ENCODE measurements at places on chromosomes 1 and 21.

- DNase-seq = no peak
Measured at GRCh38 chr1:180631194-180631765, 542 bp upstream of the XPR1 start.

- DNase-seq = no peak
Measured at GRCh38 chr1:213968146-213968825, 19.5 kb upstream of the PROX1 start.

- DNase-seq = peak; percentile 16
Measured at GRCh38 chr1:201215531-201216357, 25.1 kb downstream of the IGFN1 start.

GRCh38 chr1:10401281-10401680, 2.4 kb downstream of the PGD start:
- DNase-seq = no peak

GRCh38 chr21:46402421-46402820, 56.3 kb upstream of the DIP2A start:
- DNase-seq = peak; percentile 5

DNA sequence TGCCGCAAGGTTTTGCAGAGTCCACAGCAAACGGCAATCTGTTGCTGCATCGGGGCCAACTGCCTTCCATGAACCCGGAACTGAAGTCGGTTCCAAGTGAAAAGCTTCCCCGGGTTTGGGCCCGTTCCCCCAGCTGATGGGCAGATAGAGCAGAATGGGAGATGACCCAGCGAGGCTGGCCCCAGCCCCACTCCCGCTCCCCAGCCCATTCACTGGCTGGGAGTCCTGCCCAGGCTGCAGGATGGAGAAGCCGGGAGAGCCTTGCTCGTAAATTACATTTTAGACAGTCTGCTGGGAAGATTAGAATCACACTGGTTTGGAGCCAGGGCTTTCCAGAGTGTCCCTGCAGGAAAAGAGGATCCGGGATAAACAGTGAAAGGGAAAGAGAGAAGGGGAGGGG, 31.6 kb upstream of the PAX7 start:
- DNase-seq = no peak

DNA sequence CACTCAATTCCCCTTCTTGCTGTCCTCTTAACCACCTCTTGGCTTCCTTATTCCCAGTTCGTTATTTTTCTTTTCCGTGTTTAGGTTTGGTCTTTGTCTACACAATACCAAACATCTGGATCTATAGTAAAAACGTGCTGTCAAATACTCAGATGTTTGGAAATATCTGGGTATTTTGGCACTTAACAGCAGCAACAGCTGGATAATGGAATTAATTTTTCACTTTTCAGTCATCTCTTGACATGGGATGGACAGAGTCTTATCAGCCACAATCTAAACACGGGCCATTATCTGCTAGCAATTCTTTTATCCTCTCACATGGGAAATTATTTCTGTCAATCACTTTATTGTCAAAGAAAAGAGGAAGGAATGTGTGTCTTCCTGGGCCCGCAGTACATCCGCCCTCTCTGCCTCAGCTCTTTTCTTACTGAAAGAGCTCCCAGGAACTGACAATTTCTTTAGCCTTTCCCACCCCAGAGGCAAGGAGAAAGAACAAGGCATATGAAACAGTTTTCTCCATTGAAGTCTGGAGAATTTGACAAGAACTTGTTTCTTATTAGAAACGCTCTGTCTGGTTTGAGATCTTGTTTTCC, 13.4 kb downstream of the NHLH2 start:
- no peak for DNase-seq

- no peak for DNase-seq
Measured at GRCh38 chr1:154614901-154615300, 6.9 kb upstream of the ADAR start.

- DNase-seq = no peak
Measured at GRCh38 chr1:112458756-112459155, 50.0 kb upstream of the WNT2B start.
